Stimulated activated CD4-positive, alpha-beta T cell treated with anti-CD3 and anti-CD28 coated beads, Interleukin-4, amount 100 ng/mL, for 24 hours (primary cell): ENCODE measurements at places on chromosomes 2 and 18.

DNA sequence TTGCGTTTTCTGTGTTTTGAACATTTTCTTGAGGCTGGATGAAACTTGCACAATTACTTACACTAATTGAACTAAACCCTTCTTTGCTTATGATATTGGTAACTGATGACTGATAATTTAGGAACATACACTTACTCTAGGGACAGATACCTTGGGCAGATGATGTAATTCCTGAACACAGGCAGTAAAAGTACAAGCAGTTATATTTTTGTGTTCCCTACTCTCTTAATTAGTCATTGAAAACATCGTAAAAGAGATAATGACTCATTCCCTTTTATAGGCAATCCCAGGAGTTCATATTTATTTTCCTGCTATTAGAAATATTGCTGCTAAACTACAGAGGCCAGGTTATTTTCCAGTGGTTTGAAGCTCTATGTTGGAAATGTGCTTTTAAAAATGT is 46.4 kb downstream of the CCDC85A start:
- no peak for DNase-seq

DNA sequence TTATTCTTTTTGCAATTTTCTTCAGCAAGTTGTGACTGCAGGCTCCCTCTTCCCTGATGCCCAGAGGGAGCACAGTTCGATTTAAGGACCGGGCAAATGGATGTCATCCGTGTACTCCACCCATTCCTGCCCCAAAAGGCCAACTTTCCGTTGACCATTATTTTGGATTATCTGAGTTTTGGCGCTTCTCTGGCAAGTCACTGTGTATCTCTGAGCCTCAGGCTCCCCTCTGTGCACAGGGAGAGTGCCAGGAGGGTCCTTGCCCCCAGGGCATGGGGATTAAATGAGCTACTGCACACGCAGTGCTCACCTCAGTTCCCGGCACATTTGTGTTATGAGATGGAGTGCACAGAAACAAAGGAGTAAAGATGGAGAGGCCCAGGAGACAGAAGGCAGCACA is 41.4 kb upstream of the HDAC4 start:
- no peak for DNase-seq

DNA sequence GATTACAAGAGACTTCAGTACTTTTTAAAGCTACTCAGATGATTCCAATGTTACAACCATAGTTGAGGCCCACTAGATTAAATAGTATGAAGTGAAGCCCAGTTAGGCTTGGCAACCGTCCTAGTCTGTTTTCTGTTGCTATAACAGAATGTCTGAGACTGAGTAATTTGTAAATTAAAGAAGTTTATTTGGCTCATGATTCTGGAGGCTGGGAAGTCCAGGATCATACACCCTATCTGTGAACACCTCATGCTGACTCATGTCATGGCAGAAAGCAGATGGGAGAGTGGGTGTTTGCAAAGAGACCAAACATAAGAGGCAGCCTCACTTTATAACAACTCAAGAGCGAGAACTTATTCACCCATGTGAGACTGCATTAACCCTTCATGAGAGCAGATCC is 63.1 kb downstream of the CCDC150 start:
- no peak for DNase-seq

DNA sequence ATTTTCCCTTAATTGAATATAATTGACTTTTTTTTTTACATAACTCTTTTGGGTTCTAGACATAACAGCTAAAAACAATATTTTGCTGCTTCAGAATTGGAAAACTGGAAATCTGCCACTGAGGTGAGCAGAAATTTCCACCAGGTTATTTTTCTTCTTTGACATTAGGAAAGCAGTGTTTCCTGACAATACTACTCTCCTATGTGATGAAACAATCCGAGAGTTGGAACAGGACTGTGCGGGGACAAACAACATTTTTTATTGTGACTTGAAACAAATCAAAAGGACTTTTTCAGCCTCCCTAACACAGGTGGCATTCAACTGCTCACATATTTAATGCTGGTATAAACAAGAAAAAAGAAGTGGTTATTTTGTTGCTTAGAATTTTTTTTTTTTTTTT is 237.2 kb downstream of the RNF152 start:
- DNase-seq, result no peak

GRCh38 chr2:69389271-69389670 is 2.2 kb upstream of the GFPT1 start:
- no peak for DNase-seq

DNA sequence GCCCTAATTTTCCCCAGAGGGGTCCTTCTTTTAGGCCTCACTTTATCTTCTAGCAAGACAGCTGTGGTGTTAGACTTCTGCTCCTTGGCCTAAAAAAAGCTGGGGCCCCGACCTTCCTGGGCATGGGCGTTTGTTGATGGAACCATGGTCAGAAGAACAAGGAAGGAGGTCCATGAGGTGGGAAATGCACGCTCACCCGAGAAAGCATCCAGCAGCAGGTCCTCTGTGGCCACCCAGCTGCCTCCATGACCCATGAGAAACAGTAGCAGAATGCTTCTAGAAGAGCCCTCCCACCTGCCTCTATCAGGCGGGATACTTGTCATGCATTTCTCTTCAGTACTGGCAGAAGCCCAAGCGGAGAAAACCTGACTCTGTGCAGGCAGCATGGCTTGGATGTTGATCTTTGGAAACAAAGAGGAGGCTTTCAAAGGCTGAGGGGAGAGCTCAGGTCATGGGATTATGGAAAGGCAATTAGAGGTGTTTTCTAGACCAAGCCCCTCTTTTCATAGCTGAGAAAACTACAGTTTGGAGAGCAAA is 249.1 kb downstream of the FAM210A start:
- no peak for DNase-seq

- DNase-seq, result no peak
Observed at GRCh38 chr2:2245500-2245899, 85.6 kb downstream of the MYT1L start.

GRCh38 chr18:13223311-13224143 is 5.0 kb downstream of the LDLRAD4 start:
- DNase-seq, result no peak

DNA sequence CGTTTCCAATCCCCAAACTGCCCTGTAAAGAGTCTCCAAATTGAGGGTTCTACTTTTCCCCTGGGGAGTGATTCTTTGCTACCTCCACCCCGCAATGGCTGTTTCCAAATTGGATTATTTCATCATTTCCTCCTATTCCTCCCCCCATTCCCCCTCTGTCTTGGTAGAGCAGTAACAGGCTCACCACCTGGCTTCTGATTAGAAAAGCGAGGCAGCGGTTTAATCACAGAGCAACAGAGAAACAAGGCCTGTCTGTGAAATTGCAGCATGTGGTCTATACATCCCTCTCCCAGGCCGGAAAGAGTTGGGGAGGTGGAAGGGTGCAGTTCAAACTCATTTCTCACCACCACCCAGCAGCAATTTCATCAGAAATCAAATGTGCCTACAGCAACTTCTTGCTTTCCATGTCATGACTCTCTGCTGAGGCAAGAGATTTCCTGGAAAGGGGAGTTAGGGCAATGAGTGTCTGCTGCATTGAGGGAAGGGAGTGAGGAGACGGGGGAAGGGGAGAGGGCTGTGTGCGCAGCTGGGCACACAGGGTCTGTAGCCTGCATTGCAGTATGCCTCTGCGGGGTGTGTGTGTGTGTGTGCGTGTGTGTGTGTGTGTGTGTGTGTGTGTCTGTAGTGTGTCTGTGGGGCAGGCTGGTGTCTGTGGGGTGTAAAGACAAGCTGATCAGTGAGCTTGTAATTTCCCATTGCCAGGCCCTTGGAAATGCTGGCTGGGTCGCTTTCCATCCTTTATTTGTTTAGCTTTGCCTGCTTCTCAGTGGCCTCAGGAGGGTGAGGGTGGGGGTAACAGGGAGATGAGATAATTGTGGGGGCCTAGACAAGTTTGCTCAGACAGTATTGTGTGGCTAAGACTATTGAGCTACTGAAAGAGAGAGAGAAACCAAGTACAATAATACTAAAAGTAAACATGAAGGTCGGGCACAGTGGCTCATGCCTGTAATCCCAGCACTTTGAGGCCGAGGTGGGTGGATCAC is 13.5 kb upstream of the IGFBP2 start:
- DNase-seq, result no peak

- no peak for DNase-seq
Observed at GRCh38 chr18:79169958-79170555, 100.9 kb downstream of the ATP9B start.

DNA sequence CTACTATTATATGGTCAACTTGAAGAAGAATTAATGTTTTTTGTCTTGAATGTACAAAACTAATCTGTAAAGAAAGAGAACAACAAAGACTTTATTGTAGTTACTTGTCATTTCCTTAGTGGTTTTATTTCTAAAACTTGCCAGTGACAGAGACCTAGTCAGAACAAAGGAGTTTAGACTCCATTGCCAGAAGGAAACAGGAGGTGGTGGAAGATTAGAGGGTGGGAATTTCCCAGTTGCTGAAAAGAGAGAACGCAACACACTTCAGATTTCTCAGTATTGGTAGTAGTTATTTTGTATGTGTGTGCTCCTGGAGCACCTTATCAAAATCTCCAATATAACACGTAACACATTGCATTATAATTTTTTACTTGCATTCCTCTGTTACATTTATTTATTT is 81.4 kb downstream of the CDCA7 start:
- DNase-seq, result no peak

- DNase-seq, result no peak
Observed at GRCh38 chr2:85162746-85163301, 29.6 kb downstream of the TCF7L1 start.

- DNase-seq, result no peak
Observed at GRCh38 chr2:181602017-181602416, 54.9 kb downstream of the CERKL start.

- DNase-seq, result no peak
Observed at GRCh38 chr2:113278742-113279139, at the start of gene PAX8. TSS of gene PAX8 (minus strand) at chr2:113278921. CDS start at chr2:113278394, 527 bp downstream.

DNA sequence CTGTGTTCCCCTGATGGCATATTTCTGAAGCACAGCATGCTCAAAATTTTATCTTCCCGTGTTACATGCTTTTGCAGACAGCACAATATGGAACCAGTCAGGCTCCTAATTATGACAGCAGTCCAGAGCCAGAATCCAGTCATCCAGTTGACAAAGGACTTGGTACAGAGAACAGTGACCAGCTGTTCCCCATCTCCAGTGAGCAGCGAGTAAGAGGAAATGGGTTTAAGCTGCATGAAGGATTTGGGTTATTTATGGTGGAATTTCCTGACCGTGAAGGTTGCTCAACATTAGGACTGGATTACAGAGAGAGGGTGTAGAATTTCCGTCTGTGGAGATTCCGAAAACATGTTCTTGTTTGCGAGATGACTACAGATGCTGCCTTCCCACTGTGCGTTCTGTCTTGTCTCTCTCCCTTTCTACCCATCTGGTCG is 24.4 kb downstream of the SGPP2 start:
- no peak for DNase-seq

DNA sequence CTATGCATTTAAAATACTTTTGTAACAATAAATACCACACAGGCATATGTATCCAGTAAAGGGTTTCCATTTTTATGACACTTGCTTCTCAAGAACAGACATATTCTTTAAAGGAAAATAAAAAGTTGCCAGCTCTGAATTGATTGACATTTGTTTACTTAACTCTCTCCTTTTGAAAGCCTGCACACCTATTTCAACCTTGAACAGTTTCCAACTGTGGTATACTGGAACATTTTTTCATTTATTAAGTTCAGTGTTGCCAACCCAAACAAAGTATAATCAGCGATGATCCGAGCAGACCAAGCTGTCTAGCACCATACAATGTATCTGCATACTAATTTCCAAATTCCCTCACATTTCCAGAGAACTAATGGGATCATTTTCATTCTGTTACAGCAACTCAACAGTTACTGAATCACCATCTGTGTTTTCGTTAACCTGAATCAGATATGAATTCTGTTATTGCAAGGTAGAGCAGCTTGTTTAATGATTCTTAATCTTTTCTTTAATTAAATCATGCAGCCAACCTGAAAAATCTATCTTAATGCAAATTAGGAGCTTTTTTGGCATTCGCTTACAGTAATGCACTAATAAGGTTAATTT is 725.5 kb upstream of the ZEB2 start:
- no peak for DNase-seq

GRCh38 chr2:232420073-232420454 is 13.4 kb downstream of the ALPG start:
- no peak for DNase-seq

GRCh38 chr2:132774189-132774588 is 104.2 kb upstream of the LYPD1 start:
- DNase-seq, result no peak

GRCh38 chr2:161165266-161165665 is 5.0 kb downstream of the TANK start:
- no peak for DNase-seq

DNA sequence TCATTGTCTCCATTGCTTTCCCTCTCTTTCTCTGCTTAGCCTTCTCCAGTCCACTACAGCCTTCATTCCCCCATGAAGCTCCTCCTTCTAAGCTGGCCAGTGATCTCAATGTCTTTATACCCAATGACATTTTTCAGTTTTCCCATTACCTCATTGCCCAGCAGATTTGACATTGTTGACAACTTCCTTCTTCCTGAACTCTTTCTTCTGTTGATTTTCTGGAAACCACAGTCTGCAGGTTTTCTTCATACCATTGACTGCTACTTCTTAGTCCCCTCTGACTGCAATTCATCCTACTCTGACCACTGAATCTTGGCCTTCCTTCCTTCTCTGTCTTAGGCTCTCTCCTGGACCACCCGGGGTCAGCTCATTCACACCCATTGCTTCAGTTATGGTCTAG is 22.9 kb upstream of the SPP2 start:
- no peak for DNase-seq

DNA sequence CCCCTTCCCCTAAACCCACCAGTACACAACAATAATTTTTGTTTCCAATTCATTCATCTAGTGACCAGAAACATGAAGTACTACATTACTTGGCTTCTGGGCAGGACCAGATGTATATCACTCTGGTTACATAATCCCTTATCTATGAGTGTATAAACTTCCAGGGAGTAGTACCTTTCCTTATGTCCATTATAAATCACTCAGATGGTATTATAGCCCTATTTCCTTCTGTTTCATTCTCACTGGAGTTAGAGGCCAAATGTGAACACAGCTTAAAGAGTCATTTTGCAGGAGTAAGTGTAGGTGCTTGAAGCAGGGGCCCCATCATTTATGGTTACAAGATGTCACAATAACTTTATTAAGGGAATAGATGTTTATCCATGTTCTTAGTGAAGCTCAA is 894.4 kb upstream of the NXPH2 start:
- no peak for DNase-seq

DNA sequence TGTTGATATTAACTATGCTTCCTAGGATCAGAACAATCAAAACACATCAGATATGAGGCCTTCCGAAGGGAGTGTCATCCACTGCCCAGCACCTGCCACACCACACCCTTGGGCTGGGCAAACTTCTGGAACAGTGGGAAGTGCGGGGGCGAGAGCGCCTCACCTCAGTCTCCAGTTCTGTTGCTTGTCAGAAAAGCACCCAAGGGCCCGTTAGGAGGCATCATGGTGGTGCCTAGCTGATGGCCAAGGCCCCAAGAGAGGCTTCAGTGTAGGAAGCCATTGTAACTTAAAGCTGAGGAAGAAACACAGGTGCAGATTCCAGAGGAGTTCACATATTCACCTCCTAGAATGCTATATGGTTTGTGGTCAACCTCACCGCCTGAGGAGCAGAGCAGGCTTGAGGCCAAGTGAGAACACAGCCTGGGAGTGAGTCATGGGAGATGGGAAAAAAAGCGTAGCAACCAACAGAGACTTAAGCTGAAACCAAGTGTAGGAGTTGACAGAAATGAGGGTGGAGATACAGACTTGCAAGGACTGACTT is 85.1 kb upstream of the ATL2 start:
- peak; percentile 72 for DNase-seq
